ENCODE measurements at places on chromosomes 2 and 18.

DNA sequence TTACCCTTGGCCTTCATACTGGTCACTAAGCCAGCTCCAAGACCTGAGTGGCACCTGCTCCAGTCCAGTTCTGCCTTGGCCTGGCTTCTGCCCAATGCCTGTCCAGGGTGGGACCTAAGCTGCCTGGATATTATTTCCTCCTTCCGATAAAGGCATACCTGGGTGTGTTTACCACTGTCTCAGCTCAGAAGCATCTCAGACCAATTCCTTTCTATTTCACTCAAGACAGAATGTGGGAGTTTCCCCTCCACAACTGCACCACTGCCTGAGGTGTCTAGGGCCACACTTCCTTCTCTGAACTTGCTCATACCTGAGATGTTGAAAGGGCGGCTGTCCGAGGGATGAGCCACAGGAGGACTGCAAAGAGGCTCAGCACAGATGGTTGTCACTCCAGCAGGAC, 18.4 kb upstream of the CAB39 start:
- no peak for DNase-seq

- DNase-seq: no peak
These were observed 162.6 kb downstream of the FMNL2 start for GRCh38 chr2:152497481-152498052.

GRCh38 chr2:238289574-238289973, 1.2 kb upstream of the PER2 start:
- no peak for DNase-seq

- peak; percentile 53 for DNase-seq
These were observed 160.2 kb downstream of the DPP4 start for GRCh38 chr2:161913865-161914264.

- DNase-seq: no peak
These were observed 15.7 kb upstream of the PER2 start for GRCh38 chr2:238304116-238304515.

GRCh38 chr18:74930616-74931015, 278.3 kb downstream of the PTGR3 start:
- DNase-seq: no peak

- DNase-seq: no peak
These were observed 70.2 kb downstream of the TPGS2 start for GRCh38 chr18:36758623-36759022.

- DNase-seq: no peak
These were observed 136.0 kb downstream of the GFPT1 start for GRCh38 chr2:69250981-69251380.

DNA sequence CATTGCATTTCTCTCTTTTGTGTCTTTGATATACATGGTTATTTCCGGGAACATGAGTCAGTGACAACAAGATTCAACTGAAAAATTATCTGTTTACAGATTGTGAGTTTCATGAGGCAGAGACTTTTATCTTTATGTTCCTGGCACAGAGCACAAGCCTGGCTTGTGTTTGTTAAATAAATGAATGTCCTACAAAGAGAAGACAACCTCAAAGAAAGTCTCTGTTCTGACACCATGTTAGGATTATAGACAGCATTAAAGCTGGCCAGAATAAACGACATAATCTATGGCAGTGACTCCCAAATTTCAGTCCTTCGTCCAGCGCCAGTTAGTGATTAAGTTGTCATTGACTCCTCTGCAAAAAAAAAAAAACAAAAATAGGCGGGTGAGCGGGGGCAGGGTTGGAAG, 97.4 kb upstream of the DNAJC10 start:
- no peak for DNase-seq

DNA sequence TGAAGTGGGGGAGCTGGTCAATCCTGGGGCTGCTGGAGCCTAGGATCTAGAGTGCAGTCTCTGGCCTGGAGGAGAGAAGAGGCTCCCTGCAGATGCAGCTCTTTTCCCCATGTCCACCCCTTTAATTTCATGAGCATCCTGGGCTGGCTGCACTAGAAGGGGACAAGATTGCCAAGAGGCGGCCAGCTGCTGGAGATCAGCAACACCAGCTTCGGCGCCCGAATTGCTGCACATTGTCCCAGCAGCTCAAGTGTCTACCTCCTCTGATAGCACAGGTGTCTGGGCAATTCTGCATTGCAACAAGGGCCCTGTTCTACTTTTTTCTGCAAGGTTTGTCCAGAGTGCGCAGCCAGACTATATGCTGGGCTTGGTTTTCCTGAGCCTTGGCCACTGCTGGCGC, 125.7 kb downstream of the AGAP1 start:
- no peak for DNase-seq

- DNase-seq: no peak
These were observed 858 bp upstream of the RTP5 start for GRCh38 chr2:241868661-241869081.

DNA sequence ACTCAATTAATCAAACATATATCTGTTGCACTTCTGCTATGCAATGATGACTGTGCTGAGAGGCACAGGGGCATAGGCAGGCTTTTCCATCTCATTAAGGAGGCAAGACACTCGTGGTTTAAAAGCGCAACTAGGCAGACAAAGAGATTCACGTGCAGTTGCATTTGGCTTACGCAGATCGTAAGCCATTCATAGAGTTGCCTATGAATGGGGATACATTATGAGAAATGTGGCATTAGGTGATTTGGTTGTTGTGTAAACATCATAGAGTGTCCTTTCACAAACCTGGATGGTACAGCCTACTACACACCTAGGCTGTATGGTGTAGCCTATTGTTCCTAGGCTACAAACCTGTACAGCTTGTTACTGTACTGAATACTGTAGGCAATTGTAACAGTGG, 284.7 kb downstream of the DCC start:
- no peak for DNase-seq

Measured in keratinocyte (primary cell).